ENCODE measurements at places on chromosomes 11 and 22.
A peak's percentile ranks its signal among the peaks of the same experiment; 100 is the strongest.

GRCh38 chr11:130827451-130828377, 88.6 kb downstream of the SNX19 start:
- peak; percentile 85 for DNase-seq

DNA sequence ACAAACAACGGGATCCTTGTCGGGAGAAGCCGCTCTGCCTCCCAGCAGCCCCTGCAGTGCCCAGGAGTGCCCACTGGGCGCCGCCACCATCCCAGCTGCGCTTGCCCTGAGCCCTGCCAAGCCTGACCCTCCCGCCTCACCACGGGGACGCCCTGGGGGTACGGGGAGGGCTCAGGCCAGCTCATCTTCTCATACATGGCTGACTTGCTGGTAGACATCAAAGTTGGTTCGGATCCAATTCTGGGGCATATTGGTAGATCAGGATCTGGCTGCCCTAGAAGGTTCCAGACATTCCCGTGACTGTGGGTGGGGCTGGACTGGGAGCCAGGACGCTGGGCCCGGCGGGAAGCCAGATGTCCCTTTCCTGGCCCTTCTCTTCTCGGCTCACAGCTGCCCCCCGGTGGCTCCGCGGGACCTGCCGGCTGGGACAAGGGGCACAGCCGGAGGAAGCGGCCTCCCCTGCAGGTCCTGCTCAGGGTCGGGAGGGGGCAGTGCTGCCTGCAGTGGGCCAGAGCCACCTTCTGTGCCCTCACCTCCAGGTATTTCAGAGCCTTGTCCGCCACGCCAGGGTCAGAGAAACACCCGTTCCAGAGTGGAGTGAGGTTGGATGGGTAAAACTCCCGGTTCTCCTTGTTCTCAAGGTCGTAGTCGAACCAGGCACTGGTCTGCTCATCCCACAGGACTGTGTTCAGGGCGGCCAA, 10.6 kb upstream of the TREH start:
- DNase-seq, result peak; percentile 87

- DNase-seq, result no peak
Measured at GRCh38 chr11:34552270-34552669, 38.7 kb upstream of the ELF5 start.

GRCh38 chr11:578276-579035, 2.2 kb downstream of the PHRF1 start:
- DNase-seq, result no peak

GRCh38 chr11:125422681-125423080, 73.4 kb downstream of the FEZ1 start:
- DNase-seq, result no peak

DNA sequence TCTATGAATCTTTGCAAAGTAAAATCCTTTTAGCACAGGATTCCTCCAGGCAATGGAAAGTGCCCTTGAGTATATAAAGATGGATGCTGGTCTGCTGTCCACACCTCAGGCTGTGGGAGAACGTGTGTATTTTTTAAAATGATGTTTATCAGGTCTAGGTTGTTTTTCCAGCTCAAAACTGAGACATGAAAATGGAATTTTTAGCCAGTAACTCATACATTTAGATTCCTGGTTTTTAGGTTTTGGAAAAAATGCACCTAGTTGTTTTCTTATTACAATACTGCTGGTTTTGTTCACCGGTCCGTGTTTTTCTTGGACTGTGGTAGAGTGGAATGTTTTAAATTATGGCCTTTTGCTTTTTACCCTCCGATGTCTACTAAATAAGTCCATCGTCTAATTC, 554.7 kb downstream of the SOX6 start:
- no peak for DNase-seq

DNA sequence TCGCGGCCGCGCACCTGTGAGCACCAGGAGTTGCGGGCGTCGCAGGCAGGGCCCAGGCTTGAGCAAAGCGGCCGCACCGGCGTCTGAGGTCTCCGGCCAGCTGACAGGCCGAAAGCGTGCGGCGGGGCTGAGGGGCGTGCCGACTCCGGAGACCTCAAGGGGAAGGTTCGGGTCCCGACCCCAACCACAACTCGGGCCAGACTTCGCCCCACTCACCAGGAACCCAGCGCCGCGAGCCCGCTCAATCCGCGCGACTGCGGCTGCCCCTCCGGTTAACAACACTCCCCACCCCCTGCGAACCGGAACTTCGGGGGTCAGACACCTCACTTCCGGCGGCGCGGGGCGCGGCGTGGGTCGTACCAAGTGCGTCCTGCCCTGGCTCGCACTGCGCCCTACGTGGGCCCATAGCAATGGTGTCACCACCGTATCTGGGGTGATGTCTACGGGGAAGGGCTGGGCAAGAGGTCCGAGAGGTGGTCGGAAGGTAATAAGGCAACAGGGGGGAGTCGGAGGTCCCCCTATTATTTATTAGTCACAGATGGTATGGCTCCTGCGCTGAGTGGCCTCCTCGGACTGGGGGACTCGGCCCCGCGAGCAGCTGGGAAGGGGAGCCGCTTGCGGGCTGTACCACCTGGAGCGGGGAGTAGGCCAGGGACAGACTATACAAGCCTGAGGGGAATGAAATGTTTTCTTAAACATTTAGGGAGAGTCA, at the start of gene SYVN1:
TSS of gene SYVN1 (minus strand) at position 280 of the 712 bp plus-strand sequence. CDS start 918 bp downstream, outside the sequence.
- DNase-seq, result peak; percentile 86

DNA sequence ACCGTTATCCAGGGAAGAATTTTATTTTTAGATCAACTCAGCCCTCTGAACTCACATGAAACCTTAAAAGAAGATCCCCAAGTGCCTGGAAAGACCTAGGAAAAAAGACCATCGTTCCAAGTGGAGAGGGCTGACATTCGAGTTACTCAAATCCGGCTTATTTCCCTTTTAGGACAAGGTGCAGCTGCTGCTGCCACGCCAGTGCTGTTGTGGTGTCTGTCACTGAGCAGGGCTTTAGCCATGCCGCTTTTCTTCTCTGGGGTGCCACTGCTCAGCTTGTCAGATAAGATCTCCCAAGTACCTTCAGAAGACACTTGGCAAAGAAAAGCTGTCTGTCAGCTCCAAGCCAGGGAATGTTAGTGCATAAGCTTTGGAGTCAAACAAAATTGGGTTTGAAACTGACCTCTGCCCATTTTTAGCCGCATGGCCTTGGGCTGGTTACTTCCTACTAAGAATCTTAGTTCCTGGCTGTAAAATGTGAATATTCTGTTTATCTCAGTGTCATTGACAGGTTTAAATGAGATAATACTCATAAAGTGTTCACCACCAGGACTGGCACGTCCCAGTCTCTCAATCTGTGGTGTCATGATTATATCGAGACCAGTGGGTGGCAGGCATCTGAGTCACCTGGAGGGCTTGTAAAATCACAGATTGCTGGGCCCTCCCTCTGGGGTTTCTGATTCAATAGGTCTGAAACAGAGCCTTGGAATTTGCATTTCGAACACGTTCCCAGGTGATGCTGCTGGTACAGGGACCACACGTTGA, 117.5 kb downstream of the PKNOX2 start:
- no peak for DNase-seq

DNA sequence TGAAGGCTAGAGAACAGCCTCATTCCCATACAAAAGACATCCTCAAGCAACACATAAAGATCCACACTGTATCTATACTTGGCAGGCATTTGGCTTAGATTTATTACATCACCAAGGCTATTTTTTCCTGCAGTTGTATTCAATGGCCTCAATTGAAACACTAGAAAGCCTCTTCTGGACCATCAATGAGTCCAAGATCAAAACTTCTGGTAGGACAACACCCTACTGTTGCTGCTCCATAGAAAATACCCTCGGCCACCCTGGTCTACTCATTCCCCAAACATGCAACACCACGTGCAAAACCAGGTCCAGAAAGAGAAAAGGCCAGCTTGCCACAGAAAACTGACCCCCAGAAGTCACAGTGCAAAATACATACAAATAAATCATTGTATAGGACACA, 56.9 kb upstream of the CADM1 start:
- no peak for DNase-seq
